ENCODE measurements at places on chromosomes 5 and 9.

GRCh38 chr5:92518318-92518904 lies 1062.6 kb downstream of the NR2F1-AS1 start:
- no peak for DNase-seq

- no peak for DNase-seq
These were observed 22.0 kb downstream of the C9orf57 start for GRCh38 chr9:72038408-72038807.

DNA sequence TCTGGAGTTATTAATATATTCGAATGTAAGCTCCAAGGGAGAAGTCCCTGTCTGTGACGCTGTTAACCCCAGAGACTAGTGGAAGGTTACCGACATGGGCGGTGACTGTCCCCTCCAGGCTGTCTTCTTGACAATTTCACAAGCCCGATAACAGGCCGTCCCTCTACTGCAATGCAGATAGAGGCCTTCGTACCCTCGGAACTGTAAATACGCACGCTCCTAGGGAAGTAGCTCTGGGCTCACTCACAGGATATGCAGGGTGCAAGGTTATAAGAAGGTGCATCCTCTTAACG lies 680 bp upstream of the RFK start:
- no peak for DNase-seq

- no peak for DNase-seq
These were observed 7.0 kb upstream of the IRF1 start for GRCh38 chr5:132497488-132497997.

DNA sequence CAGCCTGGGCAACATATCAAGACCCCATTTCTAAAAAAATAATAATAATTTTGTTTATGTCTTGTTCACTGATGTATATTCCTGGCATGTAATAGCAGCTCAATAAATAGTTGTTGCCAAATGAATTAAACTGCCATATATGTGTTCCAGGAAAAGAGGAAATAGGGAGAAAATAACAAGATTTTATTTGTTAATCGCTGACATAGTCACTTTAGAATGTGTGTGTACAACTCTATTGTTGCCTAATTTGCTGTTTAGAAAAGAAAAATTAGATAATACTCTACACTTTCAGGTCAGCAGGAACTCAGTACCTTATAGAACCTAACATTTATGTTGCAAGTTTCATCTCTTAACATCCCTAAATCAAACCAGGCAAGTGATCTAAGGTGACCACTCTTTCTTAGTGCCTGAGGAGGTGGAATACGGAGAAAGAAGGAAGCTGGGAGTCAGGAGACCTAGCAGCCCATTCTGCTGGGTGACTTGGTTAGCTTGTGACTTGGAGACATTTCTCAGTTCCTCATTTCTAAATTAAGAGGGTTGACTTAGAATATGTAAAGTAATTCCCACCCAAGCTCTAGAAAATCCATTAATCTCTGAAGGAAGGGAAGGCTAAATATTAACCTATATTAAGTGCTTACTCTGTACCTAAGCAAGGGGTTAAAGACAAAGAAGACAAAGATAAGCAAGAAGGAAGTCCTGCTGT lies 110.3 kb upstream of the IQGAP2 start:
- DNase-seq = peak; percentile 6
